ENCODE measurements at places on chromosomes 4 and X. TPM values are rescaled to one million over a fixed set of nuclear protein-coding genes. Genes with fewer than 3 reads are reported as not detected.

Gene ADGRG2
- total RNA-seq = not detected

Gene PTCHD1
- not detected for total RNA-seq

Gene HTT
- 24.9 TPM for total RNA-seq

Gene ADD1
- total RNA-seq = 121 TPM

Gene GABRG1
- 0.72 TPM for total RNA-seq

Gene KIAA1210
- not detected for total RNA-seq

Gene FTSJ1
- total RNA-seq = 115 TPM

Gene COL4A5
- total RNA-seq = 4.9 TPM

Gene TBC1D8B
- 0.56 TPM for total RNA-seq

Gene MTHFD2L
- total RNA-seq = 29.4 TPM

Gene PDE6B
- total RNA-seq = 4.5 TPM

Gene TXK
- total RNA-seq = 1.5 TPM

Gene CNKSR2
- 17.6 TPM for total RNA-seq

Gene WDR45
- 139 TPM for total RNA-seq

Gene PAGE5
- 464 TPM for total RNA-seq

Gene XAGE5
- total RNA-seq = not detected

Gene FAM184B
- 0.27 TPM for total RNA-seq

Gene BMPR1B
- 0.98 TPM for total RNA-seq

Gene ZNF275
- 5.8 TPM for total RNA-seq

Gene MBTPS2
- total RNA-seq = 7.6 TPM

Gene TIGD4
- total RNA-seq = 1.5 TPM

Gene HMGN5
- total RNA-seq = 0.32 TPM

Gene GPR50
- not detected for total RNA-seq

Gene MAOB
- total RNA-seq = 0.08 TPM

Gene FAM3A
- total RNA-seq = 43.0 TPM

Gene TCEAL5
- total RNA-seq = not detected

Gene PLXNA3
- total RNA-seq = 6.0 TPM

Gene RTL9
- total RNA-seq = 0.23 TPM

Gene IQCM
- total RNA-seq = 0.74 TPM

Gene ARHGAP24
- total RNA-seq = 13.0 TPM

Gene EREG
- total RNA-seq = 0.04 TPM

Gene HPSE
- 2.7 TPM for total RNA-seq

Gene DIAPH2
- 8.1 TPM for total RNA-seq

Gene QRFPR
- total RNA-seq = 12.5 TPM

Gene FGFR3
- total RNA-seq = 3.1 TPM

Gene COL25A1
- not detected for total RNA-seq

Gene CCSER1
- 3.2 TPM for total RNA-seq

Gene ARR3
- total RNA-seq = not detected

Gene NXF2B
- total RNA-seq = not detected

Gene LIMCH1
- 54.1 TPM for total RNA-seq

Gene RS1
- not detected for total RNA-seq

Gene ADH7
- total RNA-seq = not detected

Gene FRMD7
- total RNA-seq = not detected

Gene MMAA
- total RNA-seq = 1.2 TPM

Gene HTRA3
- 1.1 TPM for total RNA-seq

Gene ANK2
- total RNA-seq = 13.2 TPM

Gene SPRY1
- 14.6 TPM for total RNA-seq
